Anterior cingulate cortex (tissue), 58 donors: ENCODE measurements at places on chromosomes 2 and 18.

DNA sequence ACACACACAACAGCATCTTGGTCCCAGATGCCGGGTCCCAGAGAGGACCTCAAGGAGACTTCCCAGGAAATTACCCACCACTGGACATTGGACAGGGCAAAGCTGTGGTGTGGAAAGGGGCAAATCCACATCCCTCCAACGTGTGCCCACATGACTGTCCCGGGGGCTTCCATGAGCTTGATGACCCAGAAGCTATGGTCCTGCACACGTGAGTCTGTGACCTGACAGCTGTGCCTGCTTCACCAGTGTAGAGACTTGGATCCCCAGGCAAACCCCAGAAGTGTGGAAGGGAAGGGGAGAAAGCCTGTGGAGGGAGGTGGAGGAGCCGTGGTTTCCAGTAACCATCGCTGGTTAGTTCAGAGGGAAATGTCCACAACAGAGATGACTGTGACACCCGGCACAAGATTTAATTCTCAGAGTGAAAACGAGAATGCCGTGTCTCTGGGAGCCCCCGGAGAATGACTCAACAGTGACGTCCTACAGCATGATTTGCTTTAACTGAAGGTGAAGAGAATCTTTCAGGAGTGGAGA is 19.1 kb upstream of the GPR55 start:
- no peak for DNase-seq

- no peak for DNase-seq
Observed at GRCh38 chr2:72789241-72789640, 36.6 kb downstream of the EXOC6B start.

DNA sequence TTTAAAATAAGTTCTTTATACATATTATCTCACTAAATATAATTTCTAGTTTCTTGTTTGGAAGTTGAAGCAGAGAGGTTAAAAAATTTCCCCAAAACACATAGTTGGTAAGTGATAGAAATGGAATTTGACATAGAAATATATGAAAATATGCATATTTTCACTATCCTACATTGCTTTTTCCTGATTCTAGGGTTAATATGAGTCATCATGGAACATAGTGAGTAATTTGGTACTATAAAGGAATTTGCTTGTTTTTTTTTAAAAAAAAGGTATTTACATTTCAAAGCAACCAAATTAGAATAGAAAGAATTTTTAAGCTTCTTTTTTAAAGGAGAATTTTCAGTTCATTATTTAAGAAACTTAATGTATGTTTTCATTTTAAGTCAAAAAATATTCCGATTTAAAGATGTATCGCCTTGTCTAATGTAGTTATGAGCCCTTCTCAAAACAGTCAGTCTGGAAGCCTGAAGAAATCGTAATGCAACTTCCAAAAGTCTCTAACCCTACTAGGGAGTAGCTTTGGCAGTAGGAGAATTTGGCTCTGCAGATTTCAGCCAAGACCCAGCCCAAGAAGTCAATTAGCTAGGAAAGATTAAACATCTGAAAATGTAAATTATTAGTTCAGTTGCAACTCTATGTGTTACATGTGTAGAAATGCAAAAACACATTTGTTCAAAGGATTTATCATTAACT is 147.3 kb downstream of the RDH14 start:
- DNase-seq: no peak

DNA sequence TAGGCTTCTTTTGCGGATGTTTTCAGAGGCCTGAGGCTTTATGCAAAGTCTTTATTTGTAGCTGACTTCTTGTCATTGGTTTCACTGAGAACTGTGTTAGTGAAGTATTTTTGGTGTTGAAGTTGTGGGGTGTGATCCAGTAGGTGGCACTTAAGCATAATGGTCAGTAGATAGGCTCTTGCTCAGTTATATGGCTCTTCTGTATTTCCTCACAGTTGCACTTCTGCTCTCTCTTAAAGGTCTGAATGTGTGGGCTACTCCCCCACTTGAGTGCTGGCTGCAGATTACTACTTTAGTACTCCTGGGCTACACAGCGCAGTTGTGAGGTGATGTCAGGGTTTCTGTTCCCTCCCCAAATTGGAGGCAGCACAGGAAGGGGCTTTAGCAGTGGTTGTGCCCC is 133.8 kb upstream of the SCN7A start:
- DNase-seq: no peak

GRCh38 chr2:49042488-49042887 is 111.8 kb downstream of the FSHR start:
- DNase-seq: no peak
